ENCODE measurements at places on chromosomes 11 and 22.

- no peak for DNase-seq
Measured at GRCh38 chr11:120547811-120548681, 36.5 kb downstream of the GRIK4 start.

DNA sequence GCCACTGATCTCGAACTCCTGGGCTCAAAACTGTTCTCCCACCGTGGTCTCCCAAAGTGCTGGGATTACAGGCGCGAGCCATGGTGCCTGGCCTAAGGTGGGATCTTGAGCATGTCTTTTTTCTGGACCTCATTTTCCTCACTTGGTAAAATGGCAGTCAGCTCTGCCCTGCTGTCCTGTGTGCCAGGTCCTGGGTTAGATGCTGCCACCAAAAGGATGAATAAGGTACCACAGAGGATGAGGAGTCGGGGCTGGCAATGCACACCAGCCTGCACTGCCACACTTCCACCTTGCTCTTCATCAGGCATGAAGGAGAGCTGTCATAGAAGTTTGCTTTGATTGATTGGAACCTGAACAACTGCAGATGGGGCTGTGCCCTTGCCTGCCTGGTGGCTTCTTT is 32.3 kb downstream of the ACO2 start:
- DNase-seq: no peak

DNA sequence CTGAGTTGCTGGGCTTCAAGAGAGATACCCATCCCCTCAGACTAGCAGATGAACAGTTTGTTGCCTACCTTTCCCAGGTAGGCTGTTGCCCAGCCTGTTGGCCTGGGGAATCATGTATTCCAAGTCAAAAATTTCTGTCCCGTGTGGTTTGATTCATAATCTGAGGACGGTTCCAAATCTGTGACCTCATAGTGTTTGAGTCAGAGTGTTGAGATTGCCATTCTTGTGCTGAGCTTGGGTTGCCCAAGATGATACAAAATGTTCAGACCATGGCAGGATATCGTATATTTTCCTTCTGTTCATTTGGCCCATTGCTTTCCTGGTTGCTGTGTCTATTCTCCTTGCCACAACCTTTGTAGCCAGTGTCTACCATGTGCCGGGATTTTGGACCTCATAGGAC is 64.3 kb downstream of the CYB5R2 start:
- no peak for DNase-seq

- DNase-seq: no peak
Measured at GRCh38 chr22:48106215-48106614, 1343.8 kb downstream of the TBC1D22A start.

GRCh38 chr22:24810043-24810749 is 4.2 kb downstream of the SGSM1 start:
- DNase-seq: no peak

DNA sequence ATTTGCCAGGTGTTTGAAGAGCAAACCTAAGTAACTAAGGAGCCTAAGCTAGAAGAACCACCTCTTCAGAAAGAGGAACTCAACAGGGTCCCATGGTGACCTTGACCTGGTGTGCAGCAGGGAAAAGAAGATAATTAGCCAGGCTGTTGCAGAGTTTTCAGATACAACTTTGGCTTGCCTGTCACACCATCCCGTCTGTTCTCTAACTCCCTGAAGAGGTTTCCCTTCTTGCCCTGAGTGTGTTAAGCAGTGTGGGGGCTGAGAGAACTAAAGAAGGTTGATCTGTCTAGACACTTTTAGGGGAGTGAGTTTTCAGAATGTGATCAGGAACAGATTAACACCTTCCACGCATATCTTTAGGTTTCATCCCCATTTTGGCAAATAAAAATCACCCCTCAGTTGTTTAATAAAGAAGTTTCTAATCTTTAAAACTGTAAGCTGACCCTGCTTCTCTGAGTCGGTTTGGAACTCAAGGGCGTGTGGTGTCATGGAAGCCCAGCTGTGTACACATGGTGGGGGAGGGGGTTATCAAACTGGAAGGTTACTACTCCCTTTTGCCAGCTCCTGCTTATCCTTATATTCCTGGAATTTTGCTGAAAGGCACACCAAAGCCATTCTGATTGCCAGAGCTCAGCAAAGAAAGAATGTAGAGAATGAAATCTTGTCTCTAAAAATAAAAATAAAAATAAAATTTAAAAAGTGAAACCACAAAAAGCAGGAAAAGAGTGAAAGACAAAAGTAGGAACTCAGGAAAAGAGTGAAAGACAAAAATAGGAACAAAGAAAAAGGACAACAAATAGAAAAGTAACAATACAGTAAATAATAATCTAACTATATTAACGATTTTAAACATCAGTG is 70.2 kb downstream of the DBX1 start:
- DNase-seq: no peak

DNA sequence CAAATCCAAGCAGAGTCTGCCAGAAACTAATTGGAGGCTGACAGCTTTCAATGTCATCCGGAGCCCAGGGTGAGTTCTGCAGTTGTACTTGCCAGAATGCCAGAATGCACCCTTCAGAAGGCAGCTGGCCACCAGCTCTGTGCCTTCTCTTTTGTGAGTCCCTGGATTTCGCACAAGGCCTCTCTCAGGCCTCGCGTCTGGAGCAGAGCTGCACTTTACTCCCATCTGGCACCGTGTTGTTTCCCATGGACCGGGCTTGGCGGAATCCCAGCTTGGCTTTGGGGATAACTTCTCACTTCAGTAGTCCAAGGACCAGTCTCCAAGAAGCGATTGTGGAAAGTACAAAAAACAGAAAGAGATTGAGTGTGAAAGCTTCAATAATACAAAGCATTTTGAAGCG is 451.3 kb upstream of the KIRREL3 start:
- no peak for DNase-seq

DNA sequence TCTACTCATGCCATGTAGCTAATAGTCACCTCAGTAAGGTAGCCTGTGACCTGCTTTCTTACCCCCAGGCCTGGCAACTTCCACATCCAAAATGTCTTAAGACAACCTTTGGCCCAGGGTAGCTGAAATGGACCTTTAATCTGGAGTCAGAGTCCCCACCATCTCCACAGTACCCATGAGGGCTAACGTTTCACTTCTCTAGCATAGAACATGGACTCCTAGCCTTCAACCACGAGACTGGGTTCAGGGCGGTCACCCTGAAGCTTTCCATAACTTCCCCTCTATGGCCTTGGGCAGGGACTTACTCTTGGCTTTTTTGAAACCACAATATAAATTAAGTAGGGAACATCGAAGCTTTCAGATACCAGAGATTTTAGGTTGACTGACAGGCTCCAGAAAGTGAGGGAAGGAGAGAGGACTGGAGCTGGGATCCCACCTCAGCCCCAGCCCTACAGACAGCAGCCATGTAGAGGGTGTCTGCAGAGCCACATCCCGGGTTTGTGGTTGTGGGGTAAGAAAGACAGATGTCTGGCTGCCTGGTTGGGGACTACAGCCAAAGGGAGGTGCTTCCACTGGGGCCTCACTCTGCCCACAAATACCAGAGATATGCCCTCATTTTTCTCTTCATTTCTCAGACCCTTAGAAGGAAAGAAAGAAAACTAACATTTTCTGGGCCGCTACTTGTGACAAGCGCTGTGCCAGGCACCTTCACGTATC is 2.6 kb downstream of the TBC1D10A start:
- no peak for DNase-seq

GRCh38 chr22:30240541-30241417 is 5.8 kb downstream of the LIF start:
- DNase-seq: no peak

- DNase-seq: no peak
Measured at GRCh38 chr22:18048441-18048898, 24.1 kb upstream of the MICAL3 start.

DNA sequence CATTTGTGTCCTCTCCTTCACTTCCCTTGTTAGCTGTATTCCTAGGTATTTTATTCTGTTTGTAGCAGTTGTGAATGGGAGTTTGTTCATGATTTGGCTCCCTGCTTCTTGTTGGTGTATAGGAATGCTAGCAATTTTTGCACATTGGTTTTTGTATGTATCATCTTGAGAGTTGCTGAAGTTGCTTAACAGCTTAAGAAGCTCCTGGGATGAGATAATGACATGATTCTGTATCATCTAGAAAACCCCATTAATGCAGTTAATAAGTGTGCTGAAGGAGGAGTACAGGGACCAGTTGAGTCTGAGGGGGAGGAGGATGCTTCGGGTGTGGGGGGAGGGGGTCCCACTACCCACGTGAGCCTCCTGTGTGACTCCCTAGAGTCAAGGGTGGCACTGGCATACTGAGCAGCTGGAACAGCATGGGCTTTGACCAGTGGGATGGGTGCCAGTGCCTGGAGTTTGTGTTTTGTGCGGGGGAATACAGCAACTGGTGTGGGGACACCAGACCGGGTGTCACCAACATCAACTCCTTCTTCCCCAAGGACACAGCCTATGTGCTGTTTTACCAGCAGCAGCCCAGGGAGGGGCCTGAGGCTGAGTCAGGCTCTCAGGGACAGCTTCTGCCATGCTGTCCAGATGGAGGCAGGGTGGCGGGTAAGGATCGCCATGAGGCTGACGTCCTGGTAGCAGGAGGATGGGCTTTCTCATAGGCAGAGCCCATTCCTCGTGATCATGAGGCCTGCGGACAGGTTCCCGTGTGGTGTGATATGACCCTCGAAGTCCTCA is 24.1 kb downstream of the USP35 start:
- no peak for DNase-seq

- DNase-seq: no peak
Measured at GRCh38 chr11:125429174-125429707, 66.8 kb downstream of the FEZ1 start.

GRCh38 chr22:44567846-44568493 is 69.9 kb upstream of the RTL6 start:
- peak; percentile 25 for DNase-seq

- no peak for DNase-seq
Measured at GRCh38 chr22:19821523-19822300, 33.0 kb downstream of the GNB1L start.

DNA sequence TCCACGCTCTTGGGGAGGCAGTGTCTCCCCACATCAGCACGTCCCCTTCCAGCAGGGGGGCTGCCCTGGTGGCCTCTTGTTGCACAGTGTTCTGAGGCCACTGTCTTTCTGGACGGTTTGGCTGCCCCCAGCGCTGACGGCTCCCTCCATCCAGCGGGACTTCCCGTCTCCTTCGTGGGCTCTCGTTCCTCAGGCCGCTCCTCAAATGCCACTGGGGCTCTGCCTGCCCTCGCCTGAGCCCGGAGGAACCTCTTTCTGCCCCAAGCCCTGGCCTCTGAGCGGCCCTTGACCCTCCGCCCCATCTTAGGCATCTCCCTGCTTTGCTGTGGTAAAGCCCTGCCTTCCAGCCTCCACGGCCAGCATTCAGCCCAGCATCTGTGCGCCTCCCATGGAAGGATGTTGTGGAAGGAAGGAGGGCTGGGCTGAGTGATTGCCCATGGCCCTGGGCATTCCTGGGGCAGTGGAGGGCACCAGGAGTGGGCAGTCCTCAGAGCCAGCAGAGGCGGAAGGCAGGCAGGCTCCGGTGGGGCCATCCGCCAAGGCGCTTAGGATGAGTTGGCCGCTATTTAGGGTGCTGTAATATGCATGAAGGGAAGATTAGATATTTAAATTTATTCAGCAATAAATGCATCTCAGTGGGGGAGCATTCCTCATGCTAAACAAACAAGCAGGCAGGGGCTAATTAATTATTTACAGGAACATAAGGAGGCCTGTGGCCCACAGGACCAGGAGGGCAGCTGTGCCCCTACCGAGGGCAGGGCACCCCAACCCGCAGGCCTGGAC is 17.8 kb downstream of the OTUB1 start:
- DNase-seq: no peak

- no peak for DNase-seq
Measured at GRCh38 chr11:111308140-111308539, 9.8 kb downstream of the POU2AF3 start.

GRCh38 chr11:115390441-115390840 is 113.8 kb downstream of the CADM1 start:
- DNase-seq: no peak

DNA sequence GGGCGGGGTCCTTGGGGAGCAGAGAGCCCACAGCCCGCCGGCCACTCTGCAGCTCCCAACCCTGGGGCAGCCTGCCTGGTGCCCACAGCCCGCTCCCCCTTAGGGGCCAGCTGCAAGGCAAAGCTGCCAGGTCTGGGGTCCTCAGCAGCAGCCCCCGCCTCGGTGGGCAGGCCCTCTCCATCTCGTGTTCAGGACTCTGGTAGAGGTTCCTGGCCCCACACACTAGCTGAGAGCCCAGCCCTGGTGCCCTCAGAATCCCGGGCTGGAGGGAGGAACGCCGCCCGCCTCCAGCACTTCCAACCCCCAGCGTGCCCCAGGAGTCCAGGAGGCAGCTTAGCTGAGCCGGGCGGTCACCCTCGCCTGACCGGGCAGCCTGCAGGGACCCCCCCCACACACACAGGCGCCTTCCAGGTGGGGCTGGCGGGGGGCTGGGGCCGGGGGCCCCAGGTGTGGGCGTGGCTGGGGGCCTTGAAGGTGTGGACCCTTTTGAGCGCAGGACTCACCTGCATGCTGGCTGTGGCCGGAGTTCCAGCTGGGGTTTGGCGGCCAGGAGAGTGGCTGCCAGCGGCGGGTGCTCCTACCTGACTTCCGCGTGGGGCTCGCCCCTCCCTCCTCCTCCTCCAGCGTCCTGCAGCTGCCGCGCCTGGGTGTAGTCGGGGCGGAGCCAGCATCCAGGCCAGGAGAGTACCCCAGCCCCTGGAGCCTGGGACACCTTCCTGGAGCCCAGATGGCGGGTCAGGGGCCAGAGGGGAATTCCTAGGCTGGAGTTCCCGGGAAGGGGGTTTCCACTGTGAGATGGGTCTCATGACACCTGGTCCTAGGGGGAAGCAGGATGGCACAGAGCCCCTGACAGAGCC is at the start of gene ANO9:
Gene ANO9, minus strand, starts transcription at position 594 of the 857 bp plus-strand sequence. Its CDS starts 85 bp downstream, at position 509.
- peak; percentile 52 for DNase-seq

- no peak for DNase-seq
Measured at GRCh38 chr11:71223671-71224660, 28.4 kb downstream of the SHANK2 start.

- DNase-seq: no peak
Measured at GRCh38 chr11:88206751-88207150, 31.5 kb upstream of the RAB38 start.

DNA sequence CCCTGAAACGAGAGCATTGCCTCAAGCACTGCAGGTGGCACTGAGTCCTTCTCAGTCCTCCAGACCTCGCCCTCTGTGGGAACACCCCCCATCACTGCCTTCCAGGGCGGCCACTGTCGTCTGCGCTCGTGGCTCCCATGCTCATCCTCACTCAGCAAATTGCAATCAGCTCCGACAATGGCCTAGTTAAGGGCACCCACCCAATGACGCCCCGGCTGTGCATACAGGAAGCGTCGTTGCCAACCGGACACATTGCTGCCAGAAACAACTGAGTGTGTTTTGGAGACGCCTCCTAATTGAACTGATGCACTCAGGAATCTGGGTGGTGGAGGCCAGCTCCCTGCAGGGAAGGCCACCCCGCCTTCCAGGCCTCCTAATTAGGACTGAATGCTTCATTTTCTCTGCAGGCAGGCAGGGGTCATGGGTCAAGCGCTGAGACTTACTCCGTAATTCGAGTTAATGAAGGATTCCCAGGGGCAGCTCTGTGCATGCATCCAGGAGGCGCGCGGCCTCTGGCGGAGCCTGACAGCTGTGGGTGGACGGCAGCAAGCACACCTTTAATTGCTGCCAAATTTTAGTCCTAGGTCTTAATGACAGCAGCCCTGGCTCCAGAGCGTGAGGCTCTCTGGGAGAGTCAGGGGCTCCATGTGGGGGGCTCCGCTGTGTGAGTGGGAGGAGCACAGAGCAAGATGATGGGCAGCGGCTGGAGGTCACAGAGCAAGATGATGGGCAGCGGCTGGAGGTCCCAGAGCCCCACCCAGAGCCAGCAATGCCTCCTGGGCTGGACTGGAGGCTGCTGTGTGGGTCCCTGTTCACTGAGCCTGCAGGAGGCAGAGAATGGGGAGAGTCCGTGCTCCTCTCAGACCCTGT is 199.0 kb downstream of the BRD1 start:
- DNase-seq: no peak

Measured in effector CD4-positive, alpha-beta T cell (primary cell).